ENCODE measurements at places on chromosomes 7 and 10.

DNA sequence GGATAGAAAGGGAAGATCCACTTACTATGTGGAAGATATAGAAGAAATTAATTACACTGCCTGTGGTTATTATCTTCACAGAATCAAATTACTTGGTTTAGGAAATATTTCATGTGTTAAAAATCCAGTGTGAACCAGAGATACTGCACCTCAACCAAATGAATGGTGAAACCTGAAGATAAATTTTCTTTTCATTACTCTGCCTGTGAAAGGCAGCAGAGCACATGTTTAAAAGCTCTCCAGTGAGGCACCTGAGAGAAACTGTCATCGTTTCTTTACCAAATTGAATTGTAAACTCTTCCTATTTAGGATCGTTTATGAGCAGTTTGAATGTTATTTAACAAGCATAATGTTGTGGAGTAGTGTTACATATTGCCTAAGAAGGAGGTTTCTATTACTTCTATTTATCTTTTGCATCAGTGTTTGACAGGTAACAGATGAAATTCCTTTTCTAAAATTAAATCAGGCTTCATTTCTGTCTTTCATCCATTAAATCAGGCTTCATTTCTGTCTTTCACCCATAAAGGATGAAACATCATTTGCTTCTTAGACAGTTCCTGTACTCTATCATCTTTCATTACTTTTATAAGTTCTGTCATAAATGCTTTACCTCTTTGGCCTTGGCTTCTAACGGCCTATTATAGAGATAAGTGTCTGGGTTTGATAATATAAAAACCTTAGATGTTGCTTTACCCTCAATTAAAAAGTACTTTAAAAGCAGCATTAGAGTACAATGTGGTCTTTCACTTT is 266.6 kb downstream of the NXPH1 start:
- DNase-seq = no peak

- no peak for DNase-seq
Observed at GRCh38 chr10:122709971-122710370, 10.3 kb upstream of the C10orf120 start.

- peak; percentile 77 for DNase-seq
Observed at GRCh38 chr7:107150375-107151073, 18.3 kb upstream of the HBP1 start.

DNA sequence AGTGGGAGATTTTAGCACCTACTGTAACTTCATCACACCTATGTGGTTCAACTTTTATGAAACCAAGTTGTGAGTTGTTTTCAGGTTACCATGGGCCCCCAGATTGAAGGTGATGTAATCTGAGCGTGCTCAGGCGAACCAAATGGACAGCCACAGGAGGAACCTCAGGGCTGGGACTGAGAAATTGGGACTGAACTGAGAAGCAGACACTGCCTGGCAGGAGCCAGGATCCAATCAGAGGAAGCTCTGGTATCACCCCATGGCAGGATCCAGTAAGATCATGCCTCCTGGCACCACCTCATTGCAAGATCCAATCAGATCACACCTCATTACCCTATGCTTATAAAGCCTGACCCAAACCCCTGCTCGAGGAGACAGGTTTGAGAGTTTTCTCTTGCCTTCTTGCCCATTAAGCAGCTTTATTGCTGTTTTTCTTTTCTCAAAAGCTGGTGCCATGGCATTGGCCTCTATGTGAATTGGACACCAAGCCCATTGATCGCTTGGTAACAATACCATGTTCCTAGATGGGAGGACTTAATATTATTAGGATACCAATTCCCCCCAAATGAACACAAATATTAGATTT is 43.2 kb upstream of the GDF10 start:
- no peak for DNase-seq

GRCh38 chr10:37467246-37467645 is 341.8 kb downstream of the ANKRD30A start:
- no peak for DNase-seq

DNA sequence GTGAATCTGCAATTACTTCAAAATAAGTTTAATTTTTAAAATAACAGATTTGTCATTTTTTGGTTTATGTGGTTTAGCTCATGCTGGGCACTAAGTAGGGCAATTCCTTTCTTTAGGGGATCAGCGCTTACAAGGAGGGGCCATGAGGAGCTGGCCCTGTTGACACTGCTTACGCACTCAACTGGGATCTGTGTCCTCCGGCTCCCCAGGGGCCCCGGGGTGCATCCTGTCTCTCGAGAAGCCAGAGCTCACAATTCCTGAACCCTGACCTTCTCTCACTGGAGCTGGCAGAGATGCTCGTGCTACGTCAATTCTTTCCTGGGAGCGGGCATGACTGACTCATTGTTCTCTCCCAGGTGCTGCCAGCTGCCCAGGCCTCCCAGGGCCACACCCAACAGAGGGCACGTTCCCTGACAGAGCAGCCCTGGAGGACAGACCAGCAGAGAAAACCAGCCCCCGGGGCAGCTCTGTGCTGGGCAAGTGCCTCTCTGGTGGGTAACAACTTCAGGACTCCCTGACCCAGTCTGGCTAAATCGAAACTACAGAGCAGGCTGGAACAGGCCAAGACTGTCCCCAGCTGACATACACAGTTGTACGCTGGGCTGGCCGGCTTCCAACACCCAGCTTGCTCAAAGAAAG is 36.8 kb downstream of the CTBP2 start:
- no peak for DNase-seq

- DNase-seq = peak; percentile 2
Observed at GRCh38 chr7:144738708-144739314, 97.0 kb downstream of the TPK1 start.

DNA sequence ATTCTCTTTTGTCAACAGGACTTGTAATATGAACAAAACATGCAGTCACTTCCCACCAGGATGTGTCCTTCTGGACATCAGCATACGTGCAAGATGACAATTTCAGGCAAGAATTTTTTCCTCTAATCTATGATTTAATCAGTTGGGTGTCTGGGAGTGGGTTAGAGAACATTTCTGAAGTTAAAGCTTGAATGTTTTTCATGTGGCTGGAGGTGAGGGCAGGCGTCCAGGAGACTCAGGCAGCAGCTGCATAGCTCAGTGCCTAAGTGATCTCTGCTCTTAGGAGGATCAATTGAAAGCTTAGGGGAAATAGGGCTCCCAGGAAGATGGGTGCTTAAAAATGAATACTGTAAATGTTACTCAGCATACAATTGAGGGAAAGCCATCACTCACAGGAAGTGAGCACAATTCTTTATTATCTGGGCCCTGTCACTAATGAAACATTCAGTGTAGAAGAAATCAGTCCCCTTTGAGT is 457.6 kb upstream of the KLF6 start:
- DNase-seq = no peak

GRCh38 chr7:2646680-2647571 is 15.1 kb downstream of the TTYH3 start:
- DNase-seq = no peak

GRCh38 chr10:50375051-50375452 is 123.7 kb upstream of the ASAH2 start:
- DNase-seq = no peak

GRCh38 chr7:50663396-50664102 is 98.3 kb upstream of the DDC start:
- DNase-seq = no peak

DNA sequence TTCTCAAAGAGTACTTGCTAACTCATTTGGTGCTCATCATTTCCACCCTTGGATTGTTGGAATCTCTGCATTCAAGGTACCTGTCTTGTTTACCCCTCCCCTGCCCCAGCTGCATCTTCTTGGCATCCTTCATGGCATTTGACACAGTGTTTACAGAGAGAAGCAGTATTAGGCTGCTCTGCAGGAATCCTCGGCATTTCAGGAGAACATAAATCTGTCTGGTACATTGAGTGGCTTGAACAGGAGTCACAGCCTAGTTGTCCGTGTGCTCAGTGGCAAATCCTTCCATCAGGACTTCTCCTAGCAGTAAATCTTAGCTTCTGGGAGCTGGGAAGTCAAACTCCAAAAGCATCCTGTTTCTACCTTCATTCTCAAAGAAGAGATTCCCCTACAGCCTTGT is 136.8 kb upstream of the YAE1 start:
- DNase-seq = no peak

- DNase-seq = no peak
Observed at GRCh38 chr10:132455986-132456847, 59.2 kb downstream of the PWWP2B start.

DNA sequence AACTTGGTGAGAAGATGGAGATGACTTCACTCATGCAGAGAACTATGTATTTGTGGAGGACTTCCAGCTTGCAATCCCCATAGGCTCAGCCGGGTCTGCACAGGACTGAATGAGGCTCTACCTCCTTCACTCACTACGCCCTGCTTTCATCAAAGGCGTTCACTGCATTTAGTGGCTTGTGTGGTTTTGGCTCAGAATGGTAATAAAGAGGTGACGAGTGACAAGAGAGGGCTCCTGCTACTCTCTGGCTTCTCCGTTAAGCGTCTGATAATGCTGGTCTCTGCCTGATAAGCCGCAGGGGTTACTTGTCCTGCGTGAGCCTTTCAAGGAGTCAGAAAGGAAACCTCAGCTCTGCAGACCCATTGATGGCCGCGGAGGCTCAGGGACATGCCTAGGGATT is 343.4 kb downstream of the PRPF18 start:
- DNase-seq = peak; percentile 23

DNA sequence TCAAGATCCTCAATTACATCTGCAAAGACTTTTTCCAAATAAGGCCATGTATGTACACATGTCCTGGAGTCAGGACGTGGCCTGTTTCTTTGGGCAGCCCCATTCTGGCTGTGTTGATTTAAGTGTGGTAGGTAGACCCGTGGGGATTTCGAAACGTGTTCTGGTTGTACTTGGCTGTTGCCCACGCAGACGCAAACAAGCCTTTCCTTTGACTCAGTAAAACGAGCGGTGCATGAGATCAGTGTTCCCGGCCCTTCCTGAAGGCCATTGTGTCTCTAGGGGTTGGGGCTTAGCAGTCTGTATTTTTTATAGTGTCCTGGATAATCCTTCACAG is 64.8 kb upstream of the DNAJB6 start:
- no peak for DNase-seq

- no peak for DNase-seq
Observed at GRCh38 chr10:77051837-77052236, 585.8 kb downstream of the KCNMA1 start.

DNA sequence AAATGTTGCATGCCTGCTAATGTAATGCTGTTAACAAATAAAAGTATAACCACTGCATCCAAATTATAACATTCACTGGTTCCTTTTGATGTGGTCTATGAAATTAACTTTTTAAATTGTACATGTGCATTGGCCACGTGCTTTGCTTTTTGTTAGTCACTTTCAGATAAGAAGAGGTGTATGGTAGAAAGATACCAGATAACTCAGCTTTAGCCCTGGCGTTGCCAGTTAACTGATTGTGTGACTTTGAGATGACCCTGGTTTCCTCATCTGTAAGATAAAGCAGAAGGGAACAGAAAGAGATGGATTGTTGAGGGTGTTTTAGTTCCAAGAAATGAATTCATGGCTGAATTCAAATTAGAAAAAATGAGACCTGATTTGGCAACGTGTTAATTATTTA is 1.9 kb upstream of the TRDMT1 start:
- no peak for DNase-seq

DNA sequence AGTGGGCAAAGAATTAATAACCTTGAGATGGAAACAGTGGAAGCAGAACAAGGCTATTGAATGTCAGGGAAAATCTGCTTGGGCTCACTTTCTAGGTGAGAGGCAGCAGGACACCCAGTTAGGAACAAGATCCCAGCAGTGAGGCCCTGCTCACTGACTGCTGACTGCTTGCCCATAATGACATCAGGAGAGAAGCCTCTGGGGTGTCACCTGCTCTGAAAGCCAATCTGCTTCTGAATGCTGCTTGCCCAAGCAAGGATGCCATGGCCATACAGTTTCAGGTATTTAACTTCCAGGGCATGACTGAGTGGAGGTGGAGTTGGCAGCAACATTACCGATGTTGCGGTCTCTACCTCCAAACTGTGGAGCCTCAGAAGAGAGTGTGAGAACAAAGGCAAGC is 11.7 kb upstream of the WAPL start:
- no peak for DNase-seq

DNA sequence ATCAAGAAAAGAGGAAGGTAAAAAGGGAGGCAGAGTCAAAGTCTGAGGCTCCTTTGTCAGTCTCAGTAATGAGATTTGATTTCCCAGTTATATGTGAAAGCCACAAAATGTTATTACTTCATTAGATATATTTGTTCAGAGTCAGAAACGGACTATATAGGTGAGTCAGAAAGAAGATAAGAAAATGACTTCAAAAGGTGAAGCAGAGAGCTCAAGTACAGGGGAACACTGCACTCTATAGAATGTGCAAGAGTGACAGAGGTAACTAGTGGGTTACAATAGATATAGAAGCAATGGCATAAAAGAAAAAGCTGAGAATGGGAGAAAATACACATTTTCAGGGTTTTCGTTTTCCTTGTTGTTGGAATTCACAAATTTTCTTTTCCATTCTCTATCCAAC is 43.3 kb downstream of the DGKB start:
- no peak for DNase-seq

DNA sequence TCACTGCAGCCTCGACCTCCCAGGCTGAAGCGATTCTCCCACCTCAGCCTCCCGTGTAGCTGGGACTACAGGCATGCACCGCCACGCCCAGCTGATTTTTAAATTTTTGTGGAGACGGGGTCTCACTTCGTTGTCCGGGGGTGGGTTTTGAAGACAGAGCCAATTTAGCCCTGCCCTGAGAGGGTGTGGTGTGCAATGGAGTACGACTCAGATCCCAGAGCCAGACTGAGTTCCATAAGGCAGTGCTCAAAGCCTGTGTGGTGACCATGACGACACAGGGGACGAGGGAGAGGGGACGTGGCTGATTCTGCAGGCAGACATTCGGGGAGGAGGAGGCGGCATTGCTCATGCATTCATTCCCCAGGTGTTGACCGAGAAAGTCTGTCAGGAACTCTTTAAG is 72.1 kb downstream of the ZMIZ1 start:
- no peak for DNase-seq

DNA sequence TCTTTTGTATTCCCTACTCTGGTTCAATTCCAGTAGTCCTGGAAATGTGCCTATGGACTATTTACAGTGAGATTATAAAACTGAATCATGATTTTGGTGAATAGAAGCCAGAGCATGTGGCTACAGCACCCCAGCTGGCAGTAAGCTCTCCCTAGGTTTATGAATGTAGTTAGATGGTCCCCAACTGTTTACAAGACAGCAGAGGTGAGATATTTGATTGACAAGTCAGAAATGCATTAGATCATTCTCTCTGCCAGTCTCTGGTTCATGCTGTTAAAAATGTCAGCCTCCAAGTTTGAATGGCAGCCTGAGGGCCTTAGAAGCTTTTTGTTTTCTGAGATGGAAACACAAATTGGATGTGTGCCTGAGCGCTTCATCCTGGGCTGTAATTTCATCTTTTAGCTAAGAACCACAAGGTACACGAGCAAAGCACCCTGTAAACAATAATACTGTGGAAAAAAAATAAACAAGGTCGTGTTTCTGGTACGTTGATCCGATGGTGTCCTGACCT is 85.0 kb downstream of the BTRC start:
- no peak for DNase-seq

- DNase-seq = no peak
Observed at GRCh38 chr10:102268375-102268888, 23.1 kb downstream of the GBF1 start.

- DNase-seq = no peak
Observed at GRCh38 chr7:80330434-80330833, 181.4 kb downstream of the GNAT3 start.

- DNase-seq = no peak
Observed at GRCh38 chr7:77800158-77800557, 1.6 kb downstream of the PHTF2 start.
